Stimulated activated CD8-positive, alpha-beta memory T cell treated with anti-CD3 and anti-CD28 coated beads, Interleukin-4, amount 100 ng/mL, for 1 hour (primary cell): ENCODE measurements at places on chromosomes 13 and 19.

- peak; percentile 44 for DNase-seq
Measured at GRCh38 chr19:662207-662961, 630 bp downstream of the RNF126 start.

GRCh38 chr13:81540777-81541176 is 1199.9 kb upstream of the SPRY2 start:
- DNase-seq = no peak

- DNase-seq = no peak
Measured at GRCh38 chr13:95552208-95552538, 347 bp upstream of the CLDN10 start.

GRCh38 chr13:78382491-78382890 is 220.9 kb downstream of the POU4F1 start:
- no peak for DNase-seq

DNA sequence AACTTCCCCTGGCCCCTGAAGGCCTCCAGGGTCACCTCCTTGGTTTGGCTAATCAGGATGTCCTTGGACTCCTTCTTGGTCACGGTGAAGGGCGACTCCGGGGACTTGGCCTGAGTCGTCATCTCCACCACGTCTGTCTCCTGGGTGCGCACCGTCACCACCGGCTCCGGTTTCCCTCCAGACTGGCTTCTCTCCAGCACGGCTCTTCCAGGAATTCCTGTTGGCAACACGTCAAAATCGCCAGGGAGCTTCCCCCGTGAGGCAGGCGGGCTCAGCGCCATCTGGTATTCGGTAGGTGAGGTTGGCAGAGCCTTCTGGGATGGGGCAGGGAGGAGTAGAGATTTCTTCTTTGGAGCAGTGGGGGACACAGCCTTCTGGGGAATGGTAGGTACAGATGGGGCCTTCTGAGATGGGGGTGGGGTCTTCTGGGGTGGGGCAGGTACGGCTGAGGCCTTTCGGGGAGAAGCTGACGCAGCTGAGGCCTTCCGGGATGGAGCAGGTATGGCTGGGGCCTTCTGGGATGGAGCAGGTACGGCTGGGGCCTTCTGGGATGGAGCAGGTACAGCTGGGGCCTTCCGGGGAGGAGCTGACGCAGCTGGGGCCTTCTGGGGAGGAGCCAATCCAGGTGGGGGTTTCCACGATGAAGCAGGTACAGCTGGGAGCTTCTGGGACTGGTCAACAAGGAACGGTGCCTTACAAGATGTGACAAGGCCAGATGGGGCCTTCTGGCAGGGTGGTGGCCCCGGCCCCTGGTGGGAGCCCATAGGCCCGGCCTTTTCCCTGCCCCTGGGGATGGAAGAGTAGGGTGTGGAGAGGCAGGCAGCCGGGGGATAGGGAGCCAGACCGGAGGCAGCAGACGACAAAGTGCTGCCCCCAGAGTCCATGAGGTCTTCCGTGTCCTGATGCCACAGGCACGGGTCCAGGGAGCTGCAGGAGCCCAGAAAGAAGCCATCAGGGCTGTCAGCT is 3.8 kb downstream of the GARIN5B start:
- no peak for DNase-seq

GRCh38 chr13:99151516-99151915 is 49.1 kb upstream of the UBAC2 start:
- DNase-seq = no peak

DNA sequence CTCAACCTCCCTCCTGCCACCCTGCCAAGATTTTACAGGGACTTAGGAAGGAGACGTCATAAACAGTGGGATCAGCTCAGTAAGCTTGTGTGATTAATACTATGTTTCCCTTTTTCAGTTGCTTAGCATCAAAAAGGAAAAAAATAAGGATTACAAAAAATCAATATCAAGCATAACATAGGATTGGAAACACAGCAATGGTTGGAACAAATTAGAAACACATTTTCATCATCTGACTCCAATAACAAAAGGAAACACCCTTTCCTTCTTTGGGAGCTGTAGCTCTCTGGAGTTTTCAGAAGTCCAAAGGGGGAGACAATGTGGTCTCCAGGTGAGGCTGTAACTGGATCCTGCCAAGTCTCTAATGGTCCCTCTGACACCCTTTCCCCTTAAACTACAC is 233.4 kb downstream of the B3GLCT start:
- DNase-seq = no peak

DNA sequence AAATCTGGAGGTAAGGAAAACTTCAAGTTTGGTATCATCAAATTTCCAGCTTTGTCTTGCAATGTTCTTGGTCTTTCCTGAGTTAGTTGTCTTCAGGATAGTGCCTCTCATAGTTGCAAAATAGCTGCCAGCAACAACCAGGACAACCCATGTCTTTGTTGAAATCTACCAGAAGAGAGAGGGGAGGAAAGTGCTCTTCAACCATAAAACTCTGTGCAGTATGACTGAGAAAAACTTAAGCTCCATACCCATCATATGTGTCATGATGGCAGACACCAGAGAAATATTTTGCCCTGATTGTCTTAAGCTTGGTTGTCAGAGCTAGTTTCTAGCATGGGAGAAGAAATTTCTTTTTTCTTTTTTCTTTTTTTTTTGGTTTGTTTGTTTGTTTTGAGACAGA is 103.3 kb downstream of the SPRY2 start:
- DNase-seq = no peak

DNA sequence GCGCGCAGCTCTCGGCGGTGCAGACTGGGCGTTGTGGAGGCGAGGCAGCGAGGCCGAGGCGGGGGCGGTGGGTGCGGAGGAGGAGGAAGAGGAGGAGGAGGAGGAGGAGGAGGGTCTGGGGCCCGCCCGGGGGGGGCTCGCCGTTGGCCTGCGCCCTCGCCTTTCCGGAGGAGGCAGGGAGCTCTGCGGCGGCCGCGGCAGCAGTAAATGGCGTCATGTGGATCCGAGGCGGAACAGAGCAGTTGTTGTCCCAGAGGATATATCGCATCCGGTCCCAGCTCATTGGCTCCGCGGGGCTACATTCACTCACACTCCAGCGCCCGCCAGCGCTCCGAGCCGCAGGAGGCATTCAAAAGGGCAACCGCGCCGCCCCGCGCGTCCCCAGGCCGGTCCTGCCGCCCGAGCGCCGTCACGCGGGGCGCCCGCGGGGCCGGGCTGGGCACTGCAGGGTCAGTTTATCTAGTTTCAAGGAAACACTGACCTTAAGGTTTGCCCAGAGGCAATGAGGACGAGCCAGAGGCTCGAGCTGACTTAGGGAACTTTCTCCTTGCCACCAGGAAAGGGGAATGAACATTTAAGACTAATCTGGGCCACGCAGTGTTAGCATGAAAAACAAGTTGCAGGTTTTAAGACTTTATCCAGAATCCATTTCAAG is at the start of gene SPRY2:
Gene SPRY2 (minus strand): TSS at position 26 of the 655 bp plus-strand sequence. CDS start 3,421 bp downstream, outside the sequence.
- no peak for DNase-seq

- DNase-seq = no peak
Measured at GRCh38 chr19:4542896-4543841, 3.3 kb upstream of the LRG1 start.

GRCh38 chr19:6801485-6802086 is 29.1 kb downstream of the VAV1 start:
- DNase-seq = peak; percentile 65

GRCh38 chr13:73090823-73091187 is 32.0 kb downstream of the KLF5 start:
- DNase-seq = no peak

- no peak for DNase-seq
Measured at GRCh38 chr19:46250076-46250735, 20.7 kb downstream of the IGFL1 start.

DNA sequence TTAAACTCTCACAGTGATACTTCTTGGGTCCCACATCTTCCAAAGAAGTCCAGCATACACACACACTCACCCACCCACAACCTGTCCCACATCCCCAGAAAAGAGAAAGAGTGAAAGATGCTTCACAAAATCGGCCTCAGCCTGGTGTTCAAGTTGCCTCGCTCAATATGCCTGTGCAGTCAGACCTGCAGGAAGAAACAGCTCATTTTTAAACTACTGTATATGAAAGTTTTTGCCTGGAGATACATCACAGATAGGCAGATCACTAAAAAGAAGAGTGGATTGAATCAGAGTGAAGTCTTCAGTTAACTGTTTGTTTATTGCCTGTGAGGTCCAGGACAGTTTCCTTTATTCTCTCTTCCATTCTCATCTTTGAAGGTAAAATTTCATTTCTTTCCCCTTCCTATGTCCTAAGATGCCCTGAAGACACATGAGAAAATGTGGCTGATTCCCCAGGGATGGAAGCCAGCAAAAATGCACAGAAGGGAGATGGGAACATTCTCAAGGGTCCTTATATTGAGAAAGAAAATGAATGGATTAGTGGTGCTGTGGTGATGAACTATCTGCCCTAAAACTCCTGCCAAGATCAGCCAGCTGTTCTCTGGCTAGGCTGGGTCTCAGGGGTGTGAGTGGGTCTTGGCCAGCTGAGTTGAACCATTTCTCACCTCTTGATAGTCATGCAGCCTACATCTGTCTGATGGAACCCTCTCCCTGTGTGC is 259.0 kb downstream of the ITGBL1 start:
- DNase-seq = no peak

- no peak for DNase-seq
Measured at GRCh38 chr19:45451131-45451849, 16.5 kb upstream of the FOSB start.

- no peak for DNase-seq
Measured at GRCh38 chr13:74560325-74560724, 426.1 kb upstream of the KLF12 start.

DNA sequence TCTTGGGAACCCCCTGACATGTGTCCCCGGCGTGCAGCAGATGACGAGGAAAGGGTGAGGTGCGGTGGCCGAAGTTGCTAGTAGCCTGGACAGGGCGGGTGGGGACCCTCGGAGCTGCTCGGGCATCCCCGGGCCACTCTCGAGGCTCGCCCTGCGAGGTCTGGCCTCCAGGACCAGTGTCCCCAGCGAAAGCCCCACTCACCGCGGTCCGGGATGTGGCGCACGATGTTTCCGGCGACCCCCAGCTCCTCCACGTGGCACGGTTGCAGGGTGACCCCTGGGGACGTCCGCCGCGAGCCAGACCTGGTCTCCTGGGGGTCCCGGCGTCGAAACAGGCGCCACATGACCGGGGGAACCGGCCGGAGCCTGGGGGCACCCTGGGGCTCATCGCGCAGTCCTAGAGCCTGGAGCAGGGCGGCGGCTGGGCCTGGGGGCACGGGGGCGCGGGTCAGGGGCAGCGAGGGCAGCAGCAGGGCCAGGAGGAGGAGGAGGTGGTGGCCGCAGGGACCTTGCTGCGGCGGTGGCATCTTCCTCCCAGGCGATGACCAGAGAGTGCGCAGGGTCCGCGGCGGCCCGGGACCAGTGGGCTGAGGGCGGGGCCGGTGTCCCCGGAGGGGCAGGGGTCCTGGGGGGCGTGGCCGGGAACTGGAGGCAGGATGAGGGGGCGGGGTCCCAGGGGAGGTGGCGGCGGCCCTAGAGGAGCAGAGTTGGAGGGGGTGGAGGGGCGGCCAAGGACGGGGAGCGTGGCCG is 26.0 kb downstream of the CERS1 start:
- no peak for DNase-seq

DNA sequence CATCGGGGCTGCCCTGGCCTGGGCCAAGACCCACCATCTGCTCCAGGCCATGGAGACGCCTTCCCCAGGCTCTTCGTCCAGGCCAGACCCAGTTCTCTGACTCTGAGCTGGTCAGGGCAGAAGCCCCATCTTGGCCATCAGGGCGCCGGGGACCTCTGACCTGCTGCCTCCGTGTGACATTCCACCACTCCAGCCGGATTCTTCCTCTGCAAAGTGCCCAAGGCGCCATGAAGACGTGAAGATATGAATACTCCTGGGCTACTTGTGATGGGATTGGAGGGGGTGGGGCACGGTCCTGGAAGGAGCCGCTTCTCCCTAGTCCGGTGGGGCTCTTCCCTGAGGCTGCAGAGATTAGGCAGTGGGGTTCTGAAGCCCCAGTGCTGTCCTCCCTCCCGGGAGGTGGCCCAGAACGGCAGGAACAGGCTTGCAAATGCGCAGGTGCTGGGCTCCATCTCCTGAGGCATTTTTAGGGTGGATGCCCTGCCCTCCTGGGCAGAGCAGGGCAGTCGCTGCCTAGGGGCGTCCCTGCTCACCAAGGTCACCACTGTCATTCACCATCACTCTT is 26.0 kb upstream of the SLC7A10 start:
- no peak for DNase-seq

DNA sequence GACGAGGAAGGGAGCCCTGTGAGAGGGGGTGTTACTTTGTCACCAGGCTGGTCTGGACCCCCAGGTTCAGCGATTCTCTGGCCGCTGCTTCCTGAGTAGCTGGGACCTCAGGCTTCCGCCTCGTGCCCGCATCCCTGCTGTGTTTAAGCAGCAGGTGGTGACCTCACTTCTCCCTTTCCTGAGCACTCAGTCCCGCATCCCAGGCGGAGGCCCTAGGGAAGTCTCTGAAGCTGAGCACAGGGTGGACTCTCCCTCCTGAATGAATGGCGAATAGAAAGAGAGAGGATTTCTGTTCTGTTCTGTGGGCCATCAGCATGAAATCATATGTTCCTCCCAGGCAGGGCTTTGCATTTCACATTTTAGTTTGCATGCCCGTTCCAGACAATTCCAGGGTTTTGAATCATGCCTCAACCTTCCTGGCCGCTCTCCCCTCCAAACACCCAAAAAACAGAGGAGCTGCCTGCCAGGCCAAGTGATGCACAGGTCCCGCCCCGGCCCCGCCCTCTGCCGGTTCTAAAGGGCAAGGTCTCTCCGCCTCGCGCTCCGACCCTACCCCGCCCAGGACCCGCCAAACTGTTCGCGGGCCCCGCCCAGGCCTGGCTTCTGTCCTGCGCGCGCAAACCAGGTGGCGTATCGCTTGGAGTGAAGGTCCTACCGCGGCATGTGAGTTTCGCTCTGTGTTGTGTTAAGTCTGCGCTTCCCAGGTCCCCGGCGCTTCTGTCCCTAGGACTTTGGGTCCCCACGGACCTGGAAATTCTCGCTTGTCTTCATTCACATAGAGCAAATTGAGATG is 35.1 kb upstream of the ZNF808 start:
- DNase-seq = no peak

DNA sequence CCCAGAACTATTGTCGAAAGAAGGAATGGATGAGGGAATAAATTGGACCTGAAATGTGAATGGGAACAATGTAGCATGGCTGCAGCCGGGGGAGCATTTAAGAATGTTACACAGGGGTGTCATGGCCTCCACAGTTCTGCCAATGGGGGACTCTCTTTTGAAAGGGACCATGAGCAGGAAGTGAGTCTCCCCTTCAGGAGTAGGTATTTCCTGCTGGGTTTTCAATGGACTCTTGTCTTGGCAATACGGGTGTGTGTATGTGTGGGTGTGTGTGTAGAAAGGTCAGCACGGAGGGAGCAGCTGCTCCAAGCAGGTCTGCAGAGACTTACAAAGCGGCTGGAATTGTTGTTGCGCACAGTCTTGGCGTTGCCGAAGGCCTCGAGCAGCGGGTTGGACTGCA is 24.4 kb downstream of the MYO1F start:
- no peak for DNase-seq

DNA sequence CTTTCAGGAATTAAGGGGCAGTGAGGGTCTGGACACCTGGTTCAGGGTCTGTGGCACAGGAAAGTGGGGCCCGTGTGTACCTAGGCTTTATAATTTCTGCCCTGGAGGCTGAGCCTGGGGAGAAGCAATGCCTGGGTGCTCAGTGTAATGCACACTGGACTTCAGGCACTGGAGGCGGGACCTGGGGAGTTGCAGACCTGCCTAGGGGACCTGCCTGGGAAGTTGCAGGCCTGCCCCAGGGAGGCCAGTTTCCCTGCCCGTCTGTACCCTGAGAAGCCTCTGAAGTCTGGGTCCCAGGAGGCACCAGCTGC is 2.5 kb upstream of the TMEM59L start:
- no peak for DNase-seq

GRCh38 chr13:52950436-52950956 is 78.1 kb upstream of the OLFM4 start:
- no peak for DNase-seq
